Left renal cortex interstitium (tissue), 4 donors: ENCODE measurements at places on chromosomes 5 and 9.

DNA sequence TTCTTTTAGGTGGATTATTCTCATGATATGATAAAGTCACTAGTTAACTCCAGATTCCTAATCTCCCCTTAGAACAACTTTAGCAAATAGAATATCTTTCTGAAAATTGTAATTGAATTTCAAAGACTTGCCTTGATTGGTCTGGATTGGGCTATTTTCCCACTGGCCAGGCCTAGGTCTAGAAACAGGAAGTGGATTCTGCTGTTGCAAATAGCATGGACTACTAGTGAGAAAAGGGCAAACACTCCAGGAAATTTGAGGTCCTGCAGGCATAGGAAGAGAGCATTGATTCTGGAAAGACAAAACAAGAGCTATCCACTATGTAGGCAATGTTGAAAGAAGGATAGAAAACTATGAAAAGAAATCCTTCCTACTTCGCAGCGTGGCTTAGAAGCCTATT lies 113.4 kb downstream of the KCTD16 start:
- DNase-seq: no peak

DNA sequence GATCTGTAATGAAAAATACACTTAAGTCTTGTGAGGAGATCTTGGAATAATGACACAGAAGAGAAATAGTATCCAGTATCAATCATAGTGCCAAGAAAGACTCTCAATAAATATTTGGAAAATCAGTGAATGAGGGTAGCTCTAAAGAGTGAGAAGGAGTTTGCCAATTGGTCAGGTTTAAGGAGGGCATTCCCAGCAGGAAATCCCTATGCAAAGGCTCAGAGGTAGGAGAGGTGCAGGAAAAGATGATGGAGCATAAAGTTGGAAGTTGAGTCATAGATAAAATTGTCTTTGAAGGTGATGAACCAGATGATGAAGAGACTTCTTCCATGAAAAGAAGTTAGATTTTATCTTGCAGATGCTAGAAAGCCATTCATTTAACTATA lies 27.8 kb downstream of the TNPO1 start:
- DNase-seq: no peak

DNA sequence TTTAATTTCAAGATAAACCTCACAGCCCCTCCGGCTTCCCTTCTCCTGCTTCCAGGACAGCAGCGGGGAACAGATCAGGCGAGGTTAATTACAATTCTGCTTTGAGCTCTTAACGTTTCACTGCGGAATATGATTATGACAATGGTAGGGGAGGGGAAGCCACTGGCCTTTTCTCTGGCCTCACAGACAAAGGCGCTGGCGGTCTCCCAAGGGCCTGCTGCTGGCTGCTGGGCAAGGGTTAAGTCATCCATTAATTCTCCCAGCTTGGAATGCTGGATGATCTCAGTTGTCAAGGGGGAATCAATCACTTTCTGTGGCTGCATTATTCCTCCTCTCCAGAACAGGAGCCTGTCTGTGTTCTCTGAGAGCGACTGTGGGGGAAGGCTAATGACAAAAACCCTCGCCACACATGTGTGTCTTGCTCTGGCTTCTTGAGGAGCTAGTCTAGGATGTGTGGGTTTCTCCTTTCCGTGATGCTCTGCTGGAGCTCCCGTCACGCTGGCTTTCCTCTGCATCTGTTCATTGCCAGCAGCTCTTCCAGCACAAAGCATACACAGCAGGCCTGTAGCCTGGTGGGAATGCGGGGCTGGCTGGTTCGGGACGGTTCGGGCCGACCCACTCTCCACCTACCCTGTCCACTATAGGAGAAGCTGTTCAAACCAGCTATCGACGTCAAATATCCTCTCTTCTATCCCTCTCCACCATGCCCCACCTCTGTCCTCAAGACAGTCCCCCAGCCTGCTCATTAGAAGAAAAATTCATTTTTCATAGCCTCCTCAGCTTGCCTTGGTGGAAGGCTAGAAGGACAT lies 82.8 kb downstream of the DCP2 start:
- DNase-seq: peak; percentile 58

- no peak for DNase-seq
Measured at GRCh38 chr9:132037458-132037857, 42.2 kb downstream of the MED27 start.

- DNase-seq: no peak
Measured at GRCh38 chr5:34415559-34416198, 240.4 kb upstream of the RAI14 start.

DNA sequence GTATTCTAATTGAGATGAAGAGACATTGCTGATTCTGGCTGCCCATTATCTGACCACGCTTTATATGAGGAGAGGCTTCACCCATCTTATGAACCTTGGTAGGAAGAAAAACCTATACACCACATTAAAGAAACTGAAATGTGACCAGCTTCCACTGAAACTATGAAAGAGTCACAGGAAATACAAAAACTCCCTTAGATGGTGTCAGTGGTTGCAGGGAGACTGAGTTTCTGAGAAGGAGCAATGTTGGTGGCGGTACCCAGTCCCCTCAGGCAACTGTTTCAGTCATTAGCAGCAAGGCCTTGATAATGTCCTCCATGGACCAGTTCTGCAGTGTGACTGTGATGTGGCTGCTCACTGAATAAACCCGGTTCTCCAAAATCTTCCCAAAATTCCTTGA lies 110.5 kb upstream of the FTMT start:
- DNase-seq: no peak

DNA sequence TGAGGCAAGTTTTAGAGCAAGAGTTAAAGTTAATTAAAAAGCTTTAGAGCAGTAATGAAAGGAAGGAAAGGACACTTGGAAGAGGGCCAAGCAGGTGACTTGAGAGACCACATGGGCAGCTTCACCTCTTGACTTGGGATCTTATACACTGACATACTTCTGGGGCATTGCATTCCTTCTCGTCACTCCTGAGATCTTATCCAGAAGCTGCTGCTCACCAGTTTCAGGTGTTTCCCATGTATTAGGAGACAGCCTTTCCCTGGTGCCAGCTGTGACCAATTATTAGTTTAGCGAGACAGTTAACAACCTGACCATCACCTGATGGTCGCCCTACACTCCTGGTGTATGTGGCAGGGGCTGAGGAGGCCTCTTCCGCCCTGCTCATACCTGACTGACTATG lies 382.1 kb downstream of the KDM4C start:
- DNase-seq: no peak

GRCh38 chr5:143334903-143335302 lies 68.6 kb downstream of the NR3C1 start:
- no peak for DNase-seq

DNA sequence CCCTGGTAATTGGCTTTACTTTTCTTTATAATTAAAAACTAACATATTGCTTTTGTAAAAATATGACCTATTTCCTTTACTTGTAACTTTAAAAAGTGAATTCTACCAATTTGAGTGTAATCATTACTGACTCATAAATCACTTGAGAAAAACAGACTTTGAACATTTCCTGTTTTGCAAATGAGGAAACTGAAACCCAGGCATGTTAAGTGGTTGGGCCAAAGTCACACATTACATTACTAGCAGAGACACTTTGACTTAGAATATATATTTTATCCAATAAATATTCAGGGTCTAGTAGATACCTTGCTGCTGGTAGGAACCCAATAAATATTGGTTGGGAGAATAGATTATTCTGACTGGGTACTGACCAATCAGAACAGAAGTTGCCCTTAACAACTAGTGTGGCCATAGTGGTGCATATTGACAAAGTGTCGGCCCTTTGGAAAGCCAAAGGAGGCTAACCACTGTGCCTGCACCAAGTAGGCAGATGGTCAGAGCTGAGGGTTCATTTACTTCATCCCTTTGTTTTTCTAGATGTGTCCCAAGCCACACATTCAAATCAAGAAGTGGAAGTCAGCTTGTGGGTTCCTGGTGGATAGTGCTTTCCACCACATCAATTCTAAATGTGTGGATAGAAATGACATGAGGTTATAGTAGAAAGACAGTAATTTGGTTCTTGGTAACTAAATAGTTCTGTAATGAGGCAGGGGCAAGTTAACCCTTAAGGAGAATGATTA lies 365.1 kb upstream of the RIOK2 start:
- no peak for DNase-seq
